ENCODE measurements at places on chromosomes 6 and 20. TPM values are rescaled to one million over a fixed set of nuclear protein-coding genes. Genes with fewer than 3 reads are reported as not detected.

The MATN4 gene
- total RNA-seq: not detected

The PAK5 gene
- total RNA-seq: not detected

The SUMO4 gene
- total RNA-seq: 0.99 TPM

DNA sequence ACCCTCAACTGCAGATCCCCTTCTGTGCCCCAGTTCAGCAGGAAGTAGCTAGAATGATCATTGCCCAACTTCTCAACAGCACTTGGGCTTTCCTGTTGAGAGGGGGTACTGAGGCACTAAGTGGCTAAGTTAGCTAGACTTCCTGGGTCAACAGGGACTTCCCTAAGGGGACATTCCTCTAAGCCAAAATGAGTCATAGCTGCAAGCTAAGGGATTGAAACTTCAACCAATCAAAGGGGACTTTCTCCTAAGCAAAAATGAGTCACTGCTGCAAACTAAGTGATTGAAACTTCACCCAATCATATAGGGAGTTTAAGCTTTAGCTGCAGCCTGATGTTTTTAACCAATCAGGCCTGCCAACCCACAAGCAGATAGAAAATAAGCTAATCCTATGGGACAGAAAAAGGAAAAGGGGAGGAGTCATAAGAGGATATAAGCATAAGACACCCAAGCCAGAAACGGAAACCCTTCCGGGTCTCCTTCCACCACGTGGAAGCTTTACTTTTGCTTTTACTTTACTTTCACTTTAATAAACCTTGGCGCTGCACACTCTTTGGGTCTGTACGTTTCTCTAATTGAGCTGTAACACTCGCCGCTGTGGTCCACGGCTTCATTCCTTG lies 659.0 kb upstream of the HS3ST5 start:
- DNase-seq: no peak

DNA sequence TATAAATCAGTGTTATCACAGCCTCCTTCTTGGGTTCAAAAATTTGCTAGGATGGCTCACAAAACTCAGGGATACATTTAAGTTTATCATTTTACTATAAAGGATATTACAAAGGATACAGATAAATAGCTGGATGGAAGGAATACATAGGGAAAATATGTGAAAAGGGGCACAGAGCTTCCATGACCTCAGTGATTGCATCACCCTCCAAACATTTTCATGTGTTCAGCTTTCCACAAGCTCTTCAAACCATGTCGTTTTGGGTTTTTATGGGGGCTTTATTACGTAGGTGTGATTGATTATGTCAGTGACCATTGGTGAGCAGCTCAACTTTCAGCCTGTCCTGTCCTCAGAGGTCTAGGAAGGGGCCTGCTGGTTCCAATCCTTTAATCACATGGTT lies 68.0 kb downstream of the CYB5R4 start:
- DNase-seq: no peak

- DNase-seq: no peak
These were observed 76.1 kb upstream of the SLC4A11 start for GRCh38 chr20:3315136-3315535.

GRCh38 chr6:92297101-92297500 lies 1122.3 kb downstream of the EPHA7 start:
- no peak for DNase-seq

GRCh38 chr20:62376112-62377063 lies 9.3 kb upstream of the LAMA5 start:
- peak; percentile 82 for DNase-seq

- DNase-seq: no peak
These were observed 1.2 kb downstream of the LMBRD1 start for GRCh38 chr6:69795469-69796072.

Data from right lobe of liver (tissue), 6 donors.